ENCODE measurements at places on chromosomes 2 and 18.

- DNase-seq, result no peak
These were observed 41.6 kb downstream of the PKDCC start for GRCh38 chr2:42089340-42089925.

- no peak for DNase-seq
These were observed 10.4 kb downstream of the MEIS1 start for GRCh38 chr2:66445076-66445924.

DNA sequence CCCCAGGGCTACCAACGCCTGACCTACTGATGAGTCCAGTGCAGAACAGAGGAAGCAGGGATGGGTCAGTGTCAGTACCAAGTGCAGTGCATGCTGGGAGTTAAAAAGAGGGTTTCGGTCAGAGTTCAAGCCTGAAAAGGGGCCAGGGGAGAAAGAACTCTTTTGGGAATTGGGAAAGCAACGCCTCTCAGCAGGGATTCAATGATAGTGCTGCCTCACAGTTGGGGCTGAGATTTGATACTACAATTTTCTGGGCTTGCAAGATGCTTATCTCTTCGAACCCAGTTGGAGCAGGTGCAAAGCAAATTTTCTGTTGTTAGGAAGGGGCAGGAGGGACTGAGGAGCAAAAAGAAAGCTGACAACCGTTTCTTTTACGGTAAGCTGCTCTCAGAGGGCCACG, 82.6 kb downstream of the CERKL start:
- no peak for DNase-seq

DNA sequence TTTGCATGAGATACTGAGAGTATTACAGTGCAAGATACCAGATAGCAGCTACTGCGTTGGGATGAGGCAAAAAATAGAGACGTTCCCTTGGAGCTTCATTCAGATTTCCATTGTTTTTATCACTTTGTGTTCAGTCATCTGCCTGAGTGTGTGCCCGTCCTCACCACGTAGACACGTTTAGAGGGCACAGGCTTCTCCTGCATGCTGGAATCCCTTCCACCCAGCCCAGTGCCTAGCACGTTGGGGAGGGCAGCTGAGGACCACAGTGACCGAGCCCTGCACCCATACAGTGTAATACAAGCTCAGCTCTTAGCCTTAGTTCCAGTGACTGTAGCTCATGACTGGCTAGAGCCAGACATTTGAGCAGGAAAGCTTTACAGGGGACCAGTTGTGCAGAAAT, 134.7 kb downstream of the GBX2 start:
- no peak for DNase-seq

DNA sequence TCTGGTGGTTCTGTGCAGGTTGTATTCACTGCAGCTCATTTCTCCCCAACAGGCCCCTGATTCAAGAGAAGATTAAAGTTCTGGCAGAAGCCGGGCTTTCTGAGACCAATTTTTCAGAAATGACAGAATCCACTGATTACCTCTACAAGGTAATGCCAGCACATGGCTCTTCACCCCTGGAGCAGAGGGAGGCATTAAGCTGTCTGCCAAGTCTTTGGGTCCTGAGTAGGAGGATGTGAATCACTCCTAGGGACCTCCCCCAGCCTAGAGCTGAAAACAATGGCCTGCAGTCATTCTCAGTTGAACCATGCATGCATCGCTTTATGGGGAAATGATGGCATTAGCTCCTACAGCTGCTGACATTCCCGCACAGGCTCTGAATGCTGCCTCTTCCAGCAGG, 20.5 kb upstream of the RPL37A start:
- no peak for DNase-seq
